Upper lobe of left lung (tissue), 6 donors: ENCODE measurements at places on chromosomes 4 and X. TPM values are rescaled to one million over a fixed set of nuclear protein-coding genes. Genes with fewer than 3 reads are reported as not detected.

QRFPR gene
- total RNA-seq = not detected

PRR32 gene
- not detected for total RNA-seq

- no peaks in the 10 kb centered on the region for H3K36me3 ChIP-seq
- no peaks in the 10 kb centered on the region for H3K27me3 ChIP-seq
- H3K4me1 ChIP-seq = no peaks in the 10 kb centered on the region
- H3K27ac ChIP-seq = no peak overlapping the region
- H3K4me3 ChIP-seq = no peak overlapping the region
These were observed 30.9 kb downstream of the PTCHD1 start for GRCh38 chrX:23365541-23365940.

- DNase-seq = no peak
- H3K4me3 ChIP-seq = no peak overlapping the region
- peaks cover 13% of the 10 kb centered on the region for H3K36me3 ChIP-seq
These were observed 41.3 kb downstream of the CC2D2A start for GRCh38 chr4:15510961-15511360.

- no peaks in the 10 kb centered on the region for H3K27me3 ChIP-seq
- DNase-seq = no peak
- no peak overlapping the region for H3K27ac ChIP-seq
These were observed 1002.0 kb upstream of the PCDH7 start for GRCh38 chr4:29718136-29718535.
